ENCODE measurements at places on chromosomes 2 and 18.

- DNase-seq, result no peak
Measured at GRCh38 chr2:154692927-154693326, 5.6 kb upstream of the KCNJ3 start.

DNA sequence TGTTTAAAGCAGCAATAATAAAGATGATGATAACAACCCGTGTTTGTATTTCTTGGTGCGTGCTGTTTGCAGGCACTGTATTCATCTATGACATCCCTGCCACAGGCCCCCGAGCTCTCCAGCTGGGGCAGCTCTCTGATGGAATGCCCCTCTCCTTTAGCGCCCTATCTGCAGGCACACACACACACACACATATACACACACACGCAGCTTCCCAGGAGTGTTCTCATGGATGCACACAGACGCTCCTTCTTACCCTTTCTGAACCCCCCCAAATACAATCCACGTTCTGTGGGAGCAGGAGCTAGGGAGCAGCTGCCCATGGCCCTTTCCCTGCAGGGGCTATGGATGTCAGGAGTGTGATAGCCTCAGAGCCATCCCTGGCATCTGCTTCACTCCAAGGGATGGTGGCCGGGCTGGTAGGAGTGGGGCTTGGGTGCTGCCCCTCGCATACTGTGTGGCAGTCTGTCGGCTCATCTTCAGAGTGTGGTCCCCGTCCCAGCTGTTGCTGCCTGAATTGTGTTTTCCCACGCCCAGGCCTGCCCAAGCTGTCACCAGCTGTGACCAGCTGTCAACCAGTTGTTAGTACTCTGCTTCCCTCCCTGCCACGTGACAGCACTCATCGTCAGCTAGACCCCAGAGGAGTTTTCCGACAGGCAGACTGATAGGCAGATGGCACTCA is 50.8 kb upstream of the MYCN start:
- no peak for DNase-seq

- DNase-seq, result no peak
Measured at GRCh38 chr2:55159037-55159651, 72.9 kb downstream of the CLHC1 start.

- no peak for DNase-seq
Measured at GRCh38 chr2:120938045-120938771, 202.5 kb downstream of the GLI2 start.

DNA sequence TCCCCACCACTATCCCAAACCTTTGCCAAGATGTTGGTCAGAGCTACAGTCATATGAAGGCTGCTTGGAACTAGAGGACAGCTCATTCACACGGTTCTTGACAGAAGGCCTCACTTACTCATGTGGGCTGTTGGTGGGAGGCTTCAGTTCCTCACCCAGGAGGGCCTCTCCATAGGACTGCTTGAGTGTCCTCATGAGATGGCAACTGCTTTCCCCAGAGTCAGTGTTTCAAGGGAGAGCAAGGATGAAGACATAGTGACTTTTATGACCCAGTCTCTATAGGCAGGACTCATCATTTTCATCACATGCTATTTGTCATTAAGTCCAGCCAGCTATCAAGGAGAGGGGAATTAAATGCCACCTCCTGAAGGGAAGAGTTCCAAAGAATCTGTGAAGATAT is 33.4 kb upstream of the OLA1 start:
- DNase-seq, result no peak

DNA sequence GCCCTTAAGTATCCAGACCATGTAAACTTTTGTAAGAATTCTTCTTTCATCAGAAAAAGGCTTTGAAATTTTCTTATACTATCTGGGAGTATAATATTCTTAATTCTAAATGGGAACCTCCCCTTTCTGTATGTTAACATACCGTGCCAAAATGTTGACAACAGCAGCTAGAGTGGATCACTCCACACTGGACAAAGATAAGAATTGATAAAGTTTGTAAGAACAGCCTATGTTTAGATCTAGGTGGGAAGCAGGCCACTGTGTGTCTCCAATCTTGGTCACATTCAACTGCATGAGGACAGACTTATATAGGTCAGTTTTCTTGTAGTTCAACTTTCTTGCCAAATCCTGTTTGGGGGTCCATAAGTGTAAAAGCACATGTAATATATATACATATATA is 235.7 kb downstream of the RPIA start:
- no peak for DNase-seq

DNA sequence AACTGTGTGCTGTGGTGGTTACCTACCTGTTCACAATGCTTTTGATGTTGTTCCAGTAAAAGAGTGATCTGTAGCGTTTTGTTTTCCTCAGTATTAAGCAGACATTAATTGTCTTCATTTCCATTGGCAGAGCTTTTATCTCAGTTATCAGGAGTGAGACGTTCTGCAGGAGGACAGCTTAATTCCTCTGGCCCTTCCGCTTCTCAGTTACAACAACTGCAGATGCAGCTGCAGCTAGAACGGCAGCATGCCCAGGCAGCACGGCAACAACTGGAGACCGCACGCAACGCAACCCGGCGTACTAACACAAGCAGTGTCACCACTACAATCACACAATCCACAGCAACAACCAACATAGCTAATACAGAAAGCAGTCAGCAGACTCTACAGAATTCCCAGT is 78.3 kb downstream of the KCMF1 start:
- no peak for DNase-seq

DNA sequence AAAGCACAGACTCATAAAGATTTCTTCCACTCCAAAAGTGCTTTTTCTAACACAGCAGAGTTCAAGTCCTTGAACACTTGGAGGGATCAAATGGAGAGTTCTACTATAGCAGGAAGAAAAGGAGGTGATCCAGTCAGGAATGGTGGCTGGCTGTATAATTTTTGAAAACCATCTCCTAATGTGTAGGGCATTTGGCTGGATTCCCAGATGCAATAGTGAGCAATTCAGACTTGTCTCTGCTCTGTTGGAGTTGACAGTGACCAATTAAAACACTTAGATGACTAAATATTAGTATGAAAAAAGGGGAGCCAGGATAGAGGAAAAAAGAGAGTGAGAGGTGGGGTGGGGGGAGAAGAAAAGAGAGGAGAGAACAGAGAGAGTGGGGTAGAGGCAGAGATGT is 5.3 kb upstream of the G6PC2 start:
- DNase-seq, result no peak

GRCh38 chr2:6771634-6772611 is 93.8 kb downstream of the CMPK2 start:
- DNase-seq, result no peak

GRCh38 chr2:1055014-1055595 is 104.5 kb downstream of the SNTG2 start:
- DNase-seq, result no peak

DNA sequence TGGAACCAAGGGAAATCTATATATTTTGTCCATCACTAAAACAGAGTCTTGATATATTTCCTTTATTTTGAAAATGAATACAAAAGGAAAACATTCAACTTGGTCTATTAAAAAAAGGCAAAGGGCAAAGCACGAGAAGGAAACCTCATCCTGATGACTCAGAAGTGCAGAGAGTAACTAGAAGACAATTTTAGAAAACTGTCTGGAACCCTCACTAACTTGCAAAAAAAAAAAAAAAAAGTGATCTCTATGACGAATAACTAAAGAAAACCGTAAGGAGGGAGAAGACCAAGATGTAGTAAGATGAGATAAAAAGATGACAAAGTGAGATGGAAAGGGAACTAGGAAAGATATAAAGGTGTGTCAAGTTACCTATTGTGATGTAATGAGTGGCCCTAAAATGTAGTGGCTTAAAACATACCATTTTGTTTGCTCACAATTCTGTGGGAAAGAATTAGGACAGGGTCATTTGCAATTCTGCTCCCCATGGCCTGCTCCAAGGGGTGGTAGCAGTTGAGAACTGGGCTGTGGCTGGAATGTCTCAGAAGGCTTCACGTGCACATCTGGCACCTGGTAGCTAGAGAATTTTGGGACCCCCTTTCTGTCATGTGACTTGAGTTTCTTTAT is 303.0 kb downstream of the DYSF start:
- no peak for DNase-seq

- DNase-seq, result no peak
Measured at GRCh38 chr2:188813857-188814256, 160.3 kb upstream of the COL3A1 start.

DNA sequence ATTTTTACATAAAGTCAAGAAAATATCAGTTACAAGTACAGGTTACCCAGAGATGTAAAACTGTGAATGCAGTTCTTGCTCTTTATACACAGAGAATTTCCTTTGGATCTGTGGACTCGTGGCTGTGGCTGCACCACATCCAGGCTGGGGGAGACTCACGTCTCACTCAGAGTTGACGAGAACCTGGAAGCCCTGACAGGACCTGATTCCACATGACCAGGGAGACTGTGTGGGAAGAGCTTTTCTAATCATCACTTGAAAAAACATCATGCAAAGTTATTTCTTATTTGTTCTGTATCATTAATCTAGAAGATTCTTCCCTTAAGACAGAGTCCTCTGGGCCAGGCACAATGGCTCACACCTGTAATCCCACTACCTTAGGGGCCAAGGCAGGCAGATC is 1159.0 kb downstream of the RPIA start:
- DNase-seq, result no peak

DNA sequence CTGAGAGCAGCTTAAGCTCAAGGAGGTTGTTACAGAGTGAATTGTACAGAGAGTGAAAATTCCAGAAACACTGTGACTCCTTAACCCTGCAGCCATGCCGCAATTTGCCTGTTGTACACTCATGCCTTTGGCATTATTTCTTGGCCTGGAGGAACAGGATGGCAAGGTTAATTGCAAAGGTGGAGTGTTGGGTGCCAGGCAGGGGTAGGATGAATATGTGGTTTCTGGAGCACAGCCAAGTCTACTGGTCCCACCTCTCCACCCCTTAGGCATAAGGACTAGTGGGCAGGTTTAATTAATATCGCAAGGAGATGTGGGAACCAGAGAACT is 250.2 kb downstream of the LRRTM1 start:
- no peak for DNase-seq

DNA sequence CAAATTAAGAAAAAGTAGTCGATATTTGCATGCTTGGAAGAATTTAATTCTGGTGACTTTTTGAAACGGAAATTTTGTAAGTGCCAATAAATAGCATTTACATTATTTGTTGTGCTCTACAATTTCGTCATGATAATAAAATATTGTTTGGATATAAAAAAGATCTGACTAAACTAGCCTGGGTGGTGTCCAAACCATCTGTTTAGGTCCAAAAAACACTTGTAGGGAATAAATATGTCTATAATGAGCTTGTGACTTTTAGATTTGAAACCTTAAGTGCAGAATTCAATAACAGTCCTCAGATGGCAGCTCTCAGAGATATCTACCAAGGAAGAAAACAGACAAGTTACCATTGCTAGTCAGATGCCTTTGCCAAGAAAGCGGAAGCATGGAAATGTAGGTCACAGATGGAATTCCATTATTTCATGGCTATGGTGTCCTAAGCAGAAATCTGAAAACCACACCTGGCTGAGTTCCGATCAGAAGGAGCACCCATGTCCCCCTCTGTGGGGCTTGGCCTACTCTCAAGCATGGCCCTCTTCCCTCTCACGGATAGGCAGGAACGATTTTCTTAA is 731.1 kb downstream of the RNF144A start:
- no peak for DNase-seq
